Posterior cingulate gyrus (tissue), 11 donors: ENCODE measurements at places on chromosomes 7 and 10.

- DNase-seq: no peak
Observed at GRCh38 chr7:44547536-44548231, 6.6 kb upstream of the NPC1L1 start.

DNA sequence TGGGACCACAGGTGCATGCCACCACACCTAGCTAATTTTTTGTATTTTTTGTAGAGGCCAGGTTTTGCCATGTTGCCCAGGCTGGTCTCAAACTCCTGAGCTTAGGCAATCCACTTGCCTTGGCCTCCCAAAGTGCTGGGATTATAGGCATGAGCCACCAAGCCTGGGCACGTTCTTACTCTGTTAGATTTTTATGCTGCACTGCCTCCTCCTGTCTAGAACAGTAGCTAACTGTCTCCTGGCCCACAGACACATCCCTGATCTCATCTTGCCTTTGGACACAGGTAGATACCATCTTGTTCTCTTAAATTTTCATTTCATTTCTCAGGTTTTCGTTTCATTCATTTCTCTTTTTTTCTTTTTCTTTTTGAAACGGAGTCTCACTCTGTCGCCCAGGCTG lies 41.1 kb downstream of the BLVRA start:
- no peak for DNase-seq

GRCh38 chr10:95214793-95215192 lies 20.8 kb downstream of the ACSM6 start:
- no peak for DNase-seq

DNA sequence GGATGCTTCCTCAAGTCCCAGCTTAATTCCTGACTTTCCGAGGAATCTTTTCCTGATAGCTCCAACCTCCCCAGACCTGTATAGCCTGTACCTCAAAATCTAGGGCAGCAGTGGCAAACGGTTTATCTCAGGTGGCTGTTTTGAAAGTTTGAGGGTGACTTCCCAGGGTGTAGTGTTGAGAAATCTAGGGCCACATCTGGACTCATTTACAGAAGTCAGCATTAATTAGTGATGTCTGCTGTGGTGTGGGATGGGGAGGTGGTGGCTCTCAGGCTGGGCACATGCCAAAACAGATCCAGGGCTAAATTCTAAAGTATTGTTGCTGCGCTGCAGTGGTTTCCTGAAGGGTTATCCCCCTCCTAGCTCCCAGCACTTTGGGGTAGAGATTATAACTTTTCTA lies 38.0 kb downstream of the UNC5B start:
- DNase-seq: peak; percentile 18

GRCh38 chr10:78856421-78856820 lies 212.3 kb upstream of the ZMIZ1 start:
- peak; percentile 84 for DNase-seq

- no peak for DNase-seq
Observed at GRCh38 chr10:92692080-92692671, 2.4 kb downstream of the HHEX start.

- DNase-seq: no peak
Observed at GRCh38 chr10:61643316-61643751, 19.4 kb upstream of the CABCOCO1 start.

DNA sequence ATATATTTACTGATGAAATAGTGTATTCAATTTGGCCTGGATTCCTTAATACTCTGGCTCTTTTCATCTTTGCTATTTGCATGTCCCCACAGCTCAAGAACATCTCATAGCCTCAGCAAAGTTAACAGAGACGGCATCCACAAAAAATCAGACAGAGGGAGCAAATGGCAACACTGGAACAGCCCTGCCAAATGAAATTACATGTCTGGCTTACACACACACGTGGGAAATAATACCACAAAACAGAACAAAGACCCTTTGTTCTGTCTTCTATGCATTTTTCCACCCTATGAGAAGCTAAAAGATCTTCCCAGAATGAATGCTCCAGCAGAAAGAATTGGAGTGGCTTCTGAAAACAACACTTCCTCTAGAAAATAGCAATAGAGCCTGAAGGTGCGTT lies 139.5 kb downstream of the ALOX5 start:
- no peak for DNase-seq

DNA sequence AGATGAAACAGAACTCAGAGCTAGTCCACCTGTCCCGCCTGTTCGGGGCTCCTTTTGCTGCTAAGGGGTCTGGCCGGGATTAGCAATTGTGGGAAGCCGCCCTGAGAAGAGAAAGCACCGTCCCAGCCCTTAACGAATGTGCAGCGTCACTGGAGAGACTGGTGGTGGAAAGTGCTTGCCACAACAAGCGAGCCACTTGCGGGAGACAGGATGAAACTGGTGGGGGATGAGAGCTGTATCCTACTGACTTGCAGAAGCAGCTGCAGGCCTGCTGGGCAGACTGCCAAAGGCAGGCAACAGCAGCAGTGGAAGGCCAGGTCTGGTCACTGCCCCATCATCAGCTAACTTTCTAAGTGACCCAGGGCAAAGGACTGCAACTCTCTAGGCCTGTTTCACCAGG lies 95.4 kb downstream of the FAM53B start:
- peak; percentile 94 for DNase-seq

GRCh38 chr7:150339409-150339809 lies 2.0 kb downstream of the RARRES2 start:
- DNase-seq: no peak

GRCh38 chr10:113493195-113493594 lies 59.7 kb upstream of the HABP2 start:
- no peak for DNase-seq

DNA sequence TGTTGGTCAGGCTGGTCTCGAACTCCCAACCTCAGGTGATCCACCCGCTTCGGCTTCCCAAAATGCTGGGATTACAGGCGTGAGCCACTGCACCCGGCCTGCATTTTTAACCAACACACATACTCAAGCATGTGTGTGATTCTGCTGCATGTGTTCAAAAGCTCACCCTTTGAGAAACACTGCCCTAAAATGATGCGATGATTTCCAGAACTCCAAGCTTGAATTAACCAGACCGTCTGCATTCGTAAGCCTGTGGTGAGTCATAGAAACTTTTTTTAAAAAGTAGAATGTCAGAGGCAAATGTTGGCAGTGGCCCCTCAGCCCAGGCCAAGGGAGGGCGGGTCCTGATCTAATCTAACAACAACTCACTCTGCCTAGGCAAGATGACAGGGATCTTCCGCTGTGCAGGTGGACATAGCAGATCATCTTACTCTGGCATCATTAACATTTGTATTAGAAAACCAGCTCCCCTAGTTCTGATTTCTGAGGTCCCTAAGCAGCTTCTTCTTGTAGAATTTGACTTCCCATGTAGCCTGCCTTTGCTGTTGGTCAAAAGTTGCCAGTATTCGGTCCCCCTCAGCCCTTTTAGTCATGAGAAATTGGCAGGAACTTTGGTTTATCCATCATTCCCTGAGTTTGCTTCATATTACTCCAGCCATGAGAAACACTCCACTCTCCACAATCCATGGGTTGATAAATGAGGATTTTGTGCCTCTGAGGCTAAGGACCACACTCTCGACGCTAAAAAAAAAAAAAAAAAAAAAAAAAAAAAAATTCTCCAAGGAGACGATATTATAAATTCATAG lies 190.4 kb downstream of the SKIDA1 start:
- no peak for DNase-seq

- DNase-seq: no peak
Observed at GRCh38 chr7:30514177-30514576, 9.5 kb upstream of the GGCT start.
